A549 treated with Mapracorat at 1 μM for 4 hours (cell line): ENCODE measurements at places on chromosomes 11 and 22. TPM values are rescaled to one million over a fixed set of nuclear protein-coding genes. Genes with fewer than 3 reads are reported as not detected.

The NLRP14 gene
- total RNA-seq = not detected in 5 replicates

The OSBPL5 gene
- 7.2 to 9.8 TPM (median 7.7 TPM) in 5 replicates for total RNA-seq

The CHID1 gene
- total RNA-seq = 71.0 to 76.7 TPM (median 73.6 TPM) in 5 replicates

The MGAT3 gene
- 0.43 to 0.84 TPM (median 0.71 TPM) in 5 replicates for total RNA-seq

The SPDYC gene
- not detected in 5 replicates for total RNA-seq

The MIAT gene
- total RNA-seq = 0.16 to 0.44 TPM (median 0.27 TPM) in 5 replicates

The INS gene
- total RNA-seq = not detected in 5 replicates

The ZNF215 gene
- 0.82 to 1.2 TPM (median 0.95 TPM) in 5 replicates for total RNA-seq

The ASCL2 gene
- total RNA-seq = 0.09 TPM in 1 of 5 replicates, not detected in the others

The PKDREJ gene
- total RNA-seq = not detected in 5 replicates

The TMEM45B gene
- total RNA-seq = 0.07 to 0.22 TPM (median 0.11 TPM) in 3 of 5 replicates, not detected in the others

The ACR gene
- total RNA-seq = not detected in 5 replicates

The SYNGR1 gene
- total RNA-seq = 11.2 to 14.1 TPM (median 12.3 TPM) in 5 replicates

The ADAMTS15 gene
- 4.7 to 8.1 TPM (median 6.8 TPM) in 5 replicates for total RNA-seq

The LINC01488 gene
- total RNA-seq = not detected in 5 replicates

The MS4A6E gene
- total RNA-seq = not detected in 5 replicates

The APOL4 gene
- 0.12 TPM in 1 of 5 replicates, not detected in the others for total RNA-seq

The LMO2 gene
- total RNA-seq = 0.36 to 1.1 TPM (median 0.72 TPM) in 5 replicates

The APOA4 gene
- total RNA-seq = not detected in 5 replicates

The NLRP10 gene
- not detected in 5 replicates for total RNA-seq

The HBB gene
- total RNA-seq = not detected in 5 replicates

The LRRC4C gene
- not detected in 5 replicates for total RNA-seq

The NPAS4 gene
- total RNA-seq = not detected in 5 replicates

The NCF4 gene
- 0.12 TPM in 1 of 5 replicates, not detected in the others for total RNA-seq

The CYP2D6 gene
- total RNA-seq = 0.41 to 0.93 TPM (median 0.63 TPM) in 5 replicates

The PAFAH1B2 gene
- 31.4 to 40.5 TPM (median 38.3 TPM) in 5 replicates for total RNA-seq

The C11orf16 gene
- not detected in 5 replicates for total RNA-seq
